ENCODE measurements at places on chromosomes 3 and 15.

GRCh38 chr3:61937477-61937876 is 376.1 kb downstream of the PTPRG start:
- no peak for DNase-seq

GRCh38 chr3:61354604-61355003 is 103.4 kb upstream of the FHIT start:
- no peak for DNase-seq

DNA sequence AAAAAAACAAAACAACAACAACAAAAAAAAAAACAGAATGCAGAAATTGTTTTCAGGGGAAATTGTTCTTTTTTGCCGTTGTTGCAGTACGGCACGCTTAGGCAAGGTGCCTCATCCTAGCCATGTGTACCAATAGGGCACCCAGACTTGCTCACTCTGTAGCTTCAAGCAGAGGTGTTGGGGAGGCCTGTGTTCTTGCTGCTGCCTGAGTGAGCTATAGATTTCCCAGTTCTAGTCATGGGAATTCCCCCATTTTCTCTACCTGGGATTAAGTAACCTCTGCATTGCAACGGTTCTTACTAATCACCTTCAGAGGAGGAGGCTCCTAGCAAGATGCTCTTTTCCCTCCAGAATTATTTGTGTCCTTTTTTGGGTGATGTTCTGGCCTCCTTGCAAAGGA is 12.9 kb upstream of the PARL start:
- no peak for DNase-seq

DNA sequence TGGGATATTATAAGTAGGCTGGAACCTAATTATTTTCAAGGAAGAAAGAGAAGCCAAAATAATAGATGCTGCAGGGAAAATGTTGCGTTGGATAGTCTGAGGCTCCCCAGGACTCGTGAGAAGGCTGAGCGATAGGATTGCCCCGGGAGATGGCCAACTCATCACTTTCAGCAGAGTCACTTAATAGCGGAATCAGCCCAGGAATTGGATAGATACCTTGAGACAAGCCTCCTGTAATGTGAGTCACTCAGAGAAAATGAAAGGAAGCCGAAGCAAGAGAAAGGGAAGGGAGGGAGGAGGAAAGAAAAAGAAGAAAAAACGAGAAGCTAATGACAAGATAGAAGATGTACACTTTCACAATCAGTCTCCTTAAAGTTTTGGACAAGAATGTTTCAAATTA is 94.3 kb downstream of the SQOR start:
- DNase-seq, result no peak

DNA sequence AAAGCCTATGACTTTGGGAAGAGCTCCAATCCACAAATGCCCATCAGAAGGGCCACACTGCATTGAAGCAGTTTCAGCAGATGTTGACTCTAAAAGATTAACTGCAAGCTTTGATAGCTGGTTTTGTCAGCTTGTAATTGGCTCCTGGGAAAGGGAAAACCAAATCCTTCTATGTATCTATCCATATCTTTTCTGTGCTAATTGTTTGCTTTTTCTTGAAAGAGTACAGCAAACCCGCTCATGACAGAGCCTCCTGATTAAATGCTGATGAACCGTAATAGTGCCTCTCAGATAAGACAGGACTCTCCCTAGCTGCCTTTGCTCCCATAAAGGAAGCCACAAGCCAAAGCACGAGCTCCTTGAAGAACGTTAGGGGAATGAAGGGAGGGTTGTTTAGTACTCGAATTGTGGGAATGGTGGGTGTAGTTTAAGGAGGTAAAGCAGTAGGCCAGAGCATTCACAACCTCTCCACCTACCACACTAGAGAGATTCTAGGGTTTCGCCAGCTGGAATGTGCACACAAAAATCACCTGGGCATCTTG is 33.6 kb upstream of the LRIG1 start:
- DNase-seq, result no peak

- peak; percentile 18 for DNase-seq
Measured at GRCh38 chr15:90101130-90101968, 919 bp downstream of the IDH2 start.

DNA sequence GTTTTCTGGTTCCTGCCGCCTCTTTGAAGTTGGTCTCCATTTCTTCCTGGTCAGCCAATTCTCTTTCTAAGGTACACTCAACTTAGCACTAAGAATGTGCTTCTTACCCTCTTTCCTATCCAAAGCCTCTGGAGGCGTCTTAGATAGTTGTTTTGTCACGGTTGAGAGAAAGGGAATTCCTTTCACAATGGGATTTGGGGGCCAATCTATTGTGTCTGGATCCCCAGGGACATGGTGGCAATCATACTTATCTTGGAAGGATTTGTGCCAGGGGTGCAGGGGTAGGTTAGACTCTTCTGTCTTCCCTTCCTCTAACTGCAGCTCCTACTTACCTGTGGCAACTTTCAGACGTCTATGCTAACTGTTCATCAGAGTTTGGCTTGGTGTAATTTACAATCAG is 287.1 kb downstream of the SOX2 start:
- no peak for DNase-seq

GRCh38 chr3:130892759-130893375 is 1.0 kb upstream of the ATP2C1 start:
- DNase-seq, result peak; percentile 53

DNA sequence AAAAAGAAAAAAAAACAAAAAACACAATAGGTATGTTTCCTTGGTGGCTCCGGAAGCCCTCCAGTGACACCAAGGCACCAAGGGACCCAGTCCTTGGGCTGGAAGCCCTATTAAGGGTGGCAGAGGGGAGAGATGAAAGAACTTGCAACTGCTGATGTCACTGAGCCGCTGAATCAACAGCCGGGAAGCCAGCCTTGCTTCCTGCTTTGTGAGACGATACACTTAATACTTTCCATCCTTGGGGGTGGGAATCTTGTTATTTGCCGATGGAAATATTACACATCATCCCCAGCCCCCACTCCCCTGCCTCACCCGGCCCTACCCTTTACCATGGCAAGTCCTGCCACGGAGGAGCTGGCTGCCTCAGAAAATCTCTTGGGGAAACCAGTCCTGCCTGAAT is 5.6 kb upstream of the ISLR2 start:
- DNase-seq, result no peak

GRCh38 chr3:130340766-130341165 is 4.7 kb upstream of the COL6A5 start:
- no peak for DNase-seq

DNA sequence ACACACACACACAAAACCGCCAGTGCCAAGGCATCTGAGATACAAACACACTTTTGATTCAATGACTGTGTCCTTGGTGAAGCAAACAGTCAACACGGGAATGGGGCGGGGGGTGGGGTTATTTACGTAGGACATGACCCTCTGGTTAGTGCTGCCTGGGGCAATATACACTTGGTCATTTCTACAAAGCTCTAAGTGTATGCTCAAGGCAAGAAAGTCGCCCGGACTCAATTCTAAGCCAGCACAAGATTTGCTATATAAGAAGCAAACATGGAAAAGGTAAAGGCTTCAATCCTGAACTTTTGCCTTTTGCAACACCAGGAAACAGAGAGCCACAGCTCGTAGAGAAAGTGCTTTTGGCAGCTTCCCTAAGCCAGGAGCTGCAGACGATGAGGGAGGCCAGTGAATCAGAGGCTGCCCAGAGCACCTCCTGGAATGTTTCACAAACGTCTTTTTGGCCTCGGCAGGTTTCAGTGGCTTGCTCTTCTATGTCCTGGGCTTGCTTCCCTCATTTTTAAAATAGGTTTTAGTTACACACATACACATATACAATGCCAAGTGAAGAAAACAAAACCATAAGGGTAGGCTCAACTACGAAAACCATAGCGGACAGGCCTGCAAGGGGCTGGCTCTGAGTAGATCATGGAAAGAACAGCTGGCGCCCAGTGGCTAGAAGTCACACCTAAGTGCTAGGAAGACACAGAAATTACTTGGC is 73.6 kb downstream of the TM4SF4 start:
- DNase-seq, result no peak

GRCh38 chr15:83581381-83581780 is 72.5 kb upstream of the ADAMTSL3 start:
- no peak for DNase-seq

DNA sequence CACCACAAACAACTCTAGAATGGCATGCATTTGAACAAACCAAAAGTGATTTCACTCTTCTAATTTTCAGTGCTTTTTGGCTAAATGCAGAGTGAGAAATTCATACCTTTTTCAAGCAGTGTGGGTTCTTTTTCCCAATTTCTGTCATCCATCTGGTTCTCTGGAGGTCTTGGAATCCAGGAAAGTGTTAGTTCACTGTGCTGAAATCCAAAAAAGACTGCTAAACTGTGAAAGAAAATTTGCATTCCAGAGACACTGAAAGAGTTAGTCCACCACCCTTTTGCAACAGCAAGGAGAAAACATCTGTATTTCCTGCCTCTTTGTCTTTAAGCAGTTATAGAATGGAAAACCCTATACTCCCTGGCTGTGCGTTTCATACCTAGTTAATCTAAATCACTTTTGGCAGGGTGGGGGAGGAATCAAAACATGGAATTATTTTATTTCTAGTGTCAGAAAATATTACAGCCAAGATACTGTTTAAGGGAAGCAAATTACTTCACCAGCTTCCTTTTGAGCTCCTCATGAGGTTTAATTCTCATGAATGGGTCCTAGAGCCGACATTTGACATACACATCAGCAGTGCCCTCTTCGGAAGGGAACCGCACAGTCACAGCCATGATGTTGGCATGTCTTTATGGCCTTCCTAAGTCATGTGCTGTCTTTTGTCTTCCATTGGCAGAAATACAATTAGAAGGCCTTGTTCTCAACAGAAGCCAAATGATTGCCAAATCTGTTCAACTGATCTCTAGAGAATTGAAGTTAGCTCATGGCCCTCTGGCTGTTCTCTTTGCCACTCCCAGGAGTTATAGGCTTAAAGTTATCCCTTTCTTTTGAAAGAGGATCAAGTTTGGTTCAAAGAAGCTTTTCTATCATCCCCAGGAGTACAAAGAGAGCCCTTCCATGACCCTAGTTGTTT is 317.7 kb upstream of the TPRG1 start:
- DNase-seq, result no peak

DNA sequence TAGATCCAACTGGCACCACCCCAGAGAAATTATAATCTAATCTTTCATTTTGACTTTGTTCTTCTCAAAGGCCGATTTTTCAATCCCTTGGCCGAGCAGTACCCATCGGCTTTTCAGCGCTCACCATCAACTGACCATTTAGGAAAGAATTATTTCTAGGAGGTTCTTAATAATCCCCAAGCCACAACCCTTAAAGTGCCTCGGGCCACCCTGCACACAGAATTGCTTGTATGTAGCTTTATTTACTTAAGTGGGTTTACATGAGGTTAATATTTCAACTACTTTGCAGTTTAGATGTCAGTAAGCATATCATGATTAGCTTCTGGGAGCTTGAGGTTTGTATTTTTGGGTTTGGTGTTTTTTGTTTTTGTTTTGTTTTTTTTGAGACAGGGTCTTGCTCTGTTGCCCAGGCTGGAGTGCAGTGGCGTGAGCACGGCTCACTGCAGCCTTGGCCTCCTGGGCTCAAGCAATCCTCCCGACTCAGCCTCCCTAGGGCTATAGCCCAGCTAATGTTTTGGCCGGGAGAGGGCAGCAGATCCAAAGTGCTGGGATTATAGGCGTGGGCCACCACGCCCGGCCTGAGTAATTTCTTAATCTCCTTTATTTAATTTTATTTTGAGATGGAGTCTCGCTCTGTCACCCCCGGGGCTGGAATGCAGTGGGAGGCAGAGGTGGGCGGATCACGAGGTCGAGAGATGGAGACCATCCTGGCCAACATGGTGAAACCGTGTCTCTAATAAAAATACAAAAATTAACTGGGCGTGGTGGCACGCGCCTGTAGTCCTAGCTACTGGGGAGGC is 801 bp upstream of the CDAN1 start:
- DNase-seq, result no peak
